ENCODE measurements at places on chromosomes 11 and 22.

- no peak for DNase-seq
Observed at GRCh38 chr11:21806947-21807346, 385.9 kb upstream of the ANO5 start.

DNA sequence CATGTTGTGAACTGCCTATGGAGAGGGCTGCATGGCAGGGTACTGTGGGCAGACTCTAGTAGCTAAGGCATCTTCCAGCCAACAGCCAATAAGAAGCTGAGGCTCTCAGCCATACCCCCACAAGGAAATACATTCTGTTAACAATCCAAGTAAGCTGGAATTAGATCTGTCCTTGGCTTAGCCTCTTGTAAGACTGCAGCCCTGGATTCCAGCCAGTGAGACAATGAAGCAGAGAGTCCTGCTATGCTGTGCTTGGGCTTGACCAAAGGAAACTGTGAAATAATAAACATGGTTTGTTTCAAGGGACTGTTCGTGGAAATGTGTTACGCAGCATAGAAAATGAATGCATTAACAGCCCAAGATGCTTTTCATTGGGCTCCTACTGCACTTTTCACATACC is 1097.4 kb upstream of the CCDC90B start:
- no peak for DNase-seq

- DNase-seq = no peak
Observed at GRCh38 chr22:38131399-38131798, 20.9 kb upstream of the BAIAP2L2 start.

DNA sequence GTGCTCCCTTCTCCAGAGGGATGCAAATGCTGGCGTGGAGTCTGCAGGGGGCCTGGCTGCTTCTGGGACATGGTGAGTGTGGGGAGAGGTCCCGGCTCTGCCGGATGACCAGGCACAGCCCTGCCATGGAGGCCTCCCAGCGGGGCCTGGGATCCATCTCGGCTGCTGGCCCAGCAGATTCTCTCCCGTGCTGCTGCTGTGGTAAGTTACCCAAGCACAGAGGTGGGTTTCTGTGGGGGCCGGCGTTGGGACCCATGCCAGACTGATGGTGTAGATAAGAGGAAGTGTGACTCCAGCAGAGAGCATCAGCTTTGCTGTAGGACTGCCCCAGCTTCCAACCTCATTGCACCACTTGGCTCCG is 147.5 kb upstream of the B3GAT1 start:
- DNase-seq = no peak

DNA sequence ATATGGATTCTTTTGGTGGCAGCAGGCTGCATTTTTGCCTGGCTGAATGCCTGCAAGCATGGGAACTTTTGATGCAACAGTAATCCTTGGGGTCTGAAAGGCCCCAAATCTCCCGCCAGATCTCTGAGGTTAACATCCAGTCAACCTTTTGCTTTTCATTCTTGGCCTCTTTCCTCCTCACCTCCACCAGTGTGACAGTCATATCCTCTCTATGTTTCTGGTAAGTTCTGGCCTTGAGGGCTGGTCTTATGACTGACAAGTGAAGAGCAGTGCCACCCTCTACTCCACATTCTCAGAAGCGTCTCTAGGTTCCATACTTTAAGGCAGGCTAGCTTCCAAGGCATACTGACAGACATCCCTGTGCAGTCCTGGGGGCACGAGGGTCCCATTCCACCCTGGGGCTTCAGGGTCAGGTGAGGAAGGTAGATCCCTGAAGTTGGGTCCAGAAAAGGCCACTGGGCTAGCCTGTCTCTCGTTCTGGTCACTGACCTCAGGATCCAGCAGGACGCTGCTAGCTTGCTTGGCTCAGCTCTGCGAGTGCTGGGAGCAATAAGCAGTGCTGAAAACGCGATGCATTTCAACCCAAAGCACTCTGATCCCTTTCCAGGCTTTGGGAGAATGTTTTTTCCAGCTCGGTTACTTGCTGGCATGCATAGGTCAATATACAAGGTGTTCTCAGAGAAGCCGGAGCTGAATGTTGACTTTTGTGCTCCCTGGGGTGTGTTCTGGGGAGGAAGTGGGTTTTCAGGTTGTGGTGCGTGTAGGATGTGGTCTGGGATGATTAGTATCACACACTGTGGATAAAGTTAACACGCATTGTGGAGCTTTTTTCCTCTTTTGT is 75.2 kb downstream of the PTPRJ start:
- peak; percentile 66 for DNase-seq

DNA sequence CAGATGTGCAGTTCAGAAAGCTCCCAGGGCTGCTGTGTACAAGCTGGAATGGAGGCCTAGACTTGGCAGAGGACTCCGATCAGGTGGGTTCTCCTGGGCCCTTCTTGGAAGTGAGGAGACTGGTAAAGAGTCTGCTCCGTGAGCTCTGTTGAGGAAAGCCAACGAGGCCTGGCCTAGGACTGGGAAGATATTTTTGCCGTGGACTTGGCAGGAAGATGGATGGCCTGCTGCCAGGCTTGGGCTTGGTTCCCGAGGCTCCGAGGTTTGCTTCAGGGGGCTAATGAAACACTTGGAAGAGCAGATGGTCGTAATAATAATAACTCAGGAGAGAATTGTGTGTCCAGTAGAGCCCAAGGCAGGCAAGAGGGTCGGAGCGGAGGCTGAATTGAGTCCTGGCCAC is 3.9 kb downstream of the GALR3 start:
- no peak for DNase-seq

- no peak for DNase-seq
Observed at GRCh38 chr11:13260201-13260962, 17.2 kb upstream of the BMAL1 start.

DNA sequence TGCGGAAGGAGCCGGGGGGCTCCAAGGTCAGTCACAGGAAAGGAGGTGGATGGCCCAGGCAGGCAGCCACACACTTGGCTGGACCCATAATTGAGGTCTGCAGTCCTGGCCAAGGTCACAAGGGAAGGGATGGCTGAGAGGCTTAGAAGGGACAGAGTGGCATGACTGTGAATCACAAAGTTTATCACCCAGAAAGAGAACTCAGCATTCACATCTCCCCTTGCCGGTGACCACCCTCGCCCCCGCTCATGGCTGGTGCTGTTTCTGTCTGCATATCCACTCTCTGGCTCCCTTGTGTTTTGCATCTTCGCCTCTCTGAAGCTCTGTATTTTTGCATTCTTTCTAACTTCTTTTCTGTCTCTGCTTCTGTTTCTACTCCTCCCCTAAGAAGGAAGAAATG is 117.5 kb downstream of the FEZ1 start:
- DNase-seq = no peak

- DNase-seq = no peak
Observed at GRCh38 chr22:33887173-33887572, 33.1 kb downstream of the LARGE1 start.

DNA sequence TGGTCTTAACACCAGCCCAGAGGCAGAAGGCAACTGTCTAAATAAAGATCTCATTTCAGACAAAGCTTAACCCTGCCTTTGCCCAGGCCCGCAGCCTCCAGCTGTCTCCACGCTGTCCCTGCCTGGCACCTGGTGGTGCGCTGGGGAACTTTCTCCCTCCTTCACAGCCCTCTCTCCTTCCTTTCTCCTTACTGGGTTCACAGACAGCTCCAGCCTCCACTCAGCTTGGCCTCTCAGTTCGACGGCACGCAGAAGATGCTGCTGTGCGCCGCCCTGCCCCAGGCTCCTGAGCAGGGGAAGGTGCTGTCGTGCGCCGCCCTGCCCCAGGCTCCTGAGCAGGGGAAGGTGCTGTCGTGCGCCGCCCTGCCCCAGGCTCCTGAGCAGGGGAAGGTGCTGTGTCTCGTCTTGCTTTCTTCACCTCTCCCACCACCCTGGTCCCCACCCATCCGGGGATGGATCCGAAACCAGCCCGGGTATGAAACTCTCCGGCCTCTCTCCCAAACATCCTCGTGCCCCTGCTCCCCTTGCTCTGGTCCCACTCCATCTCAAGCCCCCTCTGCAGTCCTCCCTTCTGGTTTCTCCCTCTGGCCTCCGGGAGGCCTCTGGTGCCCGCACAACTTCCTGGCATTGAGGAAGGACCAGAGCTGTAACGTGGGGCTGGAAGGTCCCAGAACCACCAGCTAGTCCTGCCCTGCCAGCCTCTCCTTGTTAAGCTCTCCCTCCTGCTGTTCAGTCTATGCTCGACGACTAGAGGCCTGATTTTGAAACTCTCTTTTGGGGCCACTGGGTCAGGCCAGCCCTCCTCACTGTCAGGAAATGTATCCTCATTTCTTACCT is 22.9 kb upstream of the JAM3 start:
- DNase-seq = peak; percentile 44

DNA sequence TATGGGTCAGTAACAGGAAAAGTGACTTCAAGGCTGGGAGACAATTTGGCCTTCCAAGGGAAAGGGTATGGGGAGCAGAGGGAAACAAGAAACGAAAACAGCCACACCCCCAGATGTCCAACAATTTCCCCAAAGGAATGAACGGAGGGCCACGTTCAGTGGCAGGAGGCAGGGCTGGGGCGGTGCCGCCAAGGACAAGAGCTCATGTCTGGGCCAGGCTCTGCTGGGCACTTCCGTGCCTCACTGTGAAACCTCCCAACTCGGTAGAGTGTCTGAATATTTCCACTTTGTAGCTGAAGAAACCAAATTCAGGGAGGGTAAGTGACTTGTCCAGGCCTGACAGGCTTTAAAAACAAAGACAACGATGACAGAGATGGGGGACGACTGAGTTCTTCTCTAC is 11.9 kb downstream of the IFT27 start:
- DNase-seq = no peak

GRCh38 chr22:36430863-36431262 is 43.1 kb upstream of the MYH9 start:
- DNase-seq = no peak

DNA sequence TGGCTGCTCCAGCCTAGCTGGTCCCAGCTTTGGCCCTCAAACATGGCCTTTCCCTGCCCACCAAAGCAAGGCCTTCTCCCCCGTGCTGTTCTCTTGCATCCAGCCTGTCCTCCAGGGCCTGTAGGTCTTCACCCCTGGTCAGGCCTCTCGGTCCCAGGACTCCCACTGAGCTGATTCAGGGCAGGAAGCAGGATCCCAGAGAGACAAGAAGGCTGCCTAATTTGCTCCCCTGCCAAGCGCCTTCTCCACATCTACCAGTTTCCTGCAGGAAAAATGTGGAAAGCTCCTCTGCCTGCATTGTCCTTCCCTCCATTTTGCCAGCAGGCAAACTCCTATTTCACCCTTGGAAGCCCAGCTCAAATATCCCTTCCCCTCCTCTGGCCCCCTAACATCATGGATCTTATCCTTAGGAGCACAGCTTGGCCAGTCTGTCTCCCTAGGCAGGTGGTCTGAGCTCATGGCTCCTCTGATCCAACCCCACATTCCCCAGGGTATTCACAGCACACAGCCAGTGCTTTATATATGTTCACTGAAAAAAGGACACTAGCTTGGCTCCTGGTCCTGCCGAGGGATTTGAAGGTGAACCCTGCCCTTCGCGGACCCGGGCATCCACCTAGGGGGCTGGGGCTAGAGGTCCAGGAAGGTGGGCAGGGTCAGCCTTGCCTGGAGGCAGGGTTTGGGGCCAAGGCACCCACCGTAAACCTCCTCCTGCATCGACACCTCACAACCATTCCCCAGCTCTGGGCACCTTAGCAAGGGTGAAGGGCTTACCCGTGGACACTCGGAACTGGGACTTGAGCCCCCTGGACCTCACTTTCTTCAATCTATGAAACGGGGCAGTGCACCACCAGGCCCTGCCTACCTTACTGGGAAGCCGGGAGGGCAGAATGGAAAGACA is 968 bp downstream of the RHBDD3 start:
- no peak for DNase-seq

DNA sequence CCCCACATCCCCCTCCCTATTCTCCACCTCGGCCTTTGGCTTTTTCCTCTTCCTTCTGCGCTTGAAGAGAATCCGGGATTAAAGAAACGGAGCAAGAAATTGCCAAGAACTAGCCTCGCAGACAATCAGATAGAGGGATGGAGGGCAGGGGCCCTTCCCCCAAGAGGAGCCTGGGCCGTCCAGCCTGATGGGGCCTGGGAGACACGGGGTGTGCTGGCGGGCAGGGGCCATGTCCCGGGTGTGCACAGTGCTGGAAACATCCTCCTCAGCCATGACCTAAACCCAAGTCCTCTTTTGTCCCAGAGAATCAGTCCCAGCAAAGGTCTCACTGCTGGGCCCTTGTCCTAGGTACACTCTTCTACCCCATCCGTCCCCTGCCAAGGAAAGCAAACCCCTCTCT is 47.7 kb upstream of the LMO1 start:
- DNase-seq = no peak

DNA sequence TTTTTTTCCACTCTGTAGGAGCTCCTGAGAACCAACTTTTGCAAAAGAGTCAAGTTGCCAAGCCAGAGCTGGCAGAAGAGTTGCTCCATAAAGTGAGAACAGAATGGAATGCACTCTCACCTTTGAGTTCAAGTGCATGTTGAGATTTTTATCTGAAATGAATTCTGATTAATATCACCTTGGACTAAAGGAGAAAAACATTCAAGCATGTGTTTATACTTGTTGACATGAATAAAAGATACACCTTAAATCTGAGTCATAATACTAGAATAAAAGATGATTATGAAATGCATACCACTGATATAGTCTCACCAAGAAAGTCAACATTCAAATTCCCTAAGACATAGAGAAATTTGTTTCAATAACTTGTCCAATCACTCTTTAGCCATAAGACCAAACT is 37.8 kb downstream of the ARL14EP start:
- DNase-seq = no peak

DNA sequence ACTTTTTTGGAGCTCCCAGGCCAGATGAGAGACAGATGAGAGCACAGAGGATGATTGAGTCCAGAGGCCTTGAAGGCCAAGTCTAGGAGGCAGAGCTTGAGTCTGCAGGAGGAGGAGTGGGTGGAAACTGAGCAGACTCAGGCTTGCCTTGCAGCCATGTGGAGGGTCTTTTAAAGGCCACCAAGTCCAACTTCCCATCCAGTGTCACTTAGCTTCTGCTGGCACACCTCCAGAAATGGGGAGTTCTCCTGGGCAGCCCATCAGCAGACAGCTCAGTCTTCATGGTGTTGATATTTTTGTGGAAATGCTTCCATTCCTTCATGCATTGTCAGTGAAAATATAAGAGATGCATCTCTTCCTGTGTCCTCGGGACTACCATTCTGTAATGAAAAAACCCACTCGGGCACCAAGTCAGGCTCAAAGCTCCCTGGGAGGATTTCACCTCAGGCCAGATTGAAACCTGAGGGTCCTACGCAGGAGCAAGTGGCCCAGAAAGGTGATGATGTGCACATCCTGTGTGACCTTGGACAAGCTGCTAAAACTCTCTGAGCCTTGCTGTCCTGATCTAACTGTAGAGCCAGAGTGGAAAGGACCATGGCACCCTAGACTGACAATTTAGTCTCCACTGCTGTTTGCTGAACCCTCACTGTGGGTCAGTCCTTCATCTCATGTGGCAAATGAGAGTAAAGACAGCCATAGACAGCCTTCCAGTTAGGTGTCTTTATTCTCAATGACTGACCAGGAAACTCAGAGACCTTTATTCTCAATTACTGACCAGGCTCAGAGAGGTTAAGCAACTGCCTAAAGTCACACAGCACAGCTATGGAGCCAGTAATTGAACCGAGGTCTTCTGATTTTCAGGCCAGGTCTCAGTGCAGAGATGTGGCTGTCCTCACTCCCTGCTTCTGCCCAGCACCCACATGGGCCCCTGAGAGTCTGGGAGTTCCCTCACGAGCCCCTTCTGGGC is 2.9 kb upstream of the LRRC32 start:
- DNase-seq = no peak
